ENCODE measurements at places on chromosomes 11 and 22.

DNA sequence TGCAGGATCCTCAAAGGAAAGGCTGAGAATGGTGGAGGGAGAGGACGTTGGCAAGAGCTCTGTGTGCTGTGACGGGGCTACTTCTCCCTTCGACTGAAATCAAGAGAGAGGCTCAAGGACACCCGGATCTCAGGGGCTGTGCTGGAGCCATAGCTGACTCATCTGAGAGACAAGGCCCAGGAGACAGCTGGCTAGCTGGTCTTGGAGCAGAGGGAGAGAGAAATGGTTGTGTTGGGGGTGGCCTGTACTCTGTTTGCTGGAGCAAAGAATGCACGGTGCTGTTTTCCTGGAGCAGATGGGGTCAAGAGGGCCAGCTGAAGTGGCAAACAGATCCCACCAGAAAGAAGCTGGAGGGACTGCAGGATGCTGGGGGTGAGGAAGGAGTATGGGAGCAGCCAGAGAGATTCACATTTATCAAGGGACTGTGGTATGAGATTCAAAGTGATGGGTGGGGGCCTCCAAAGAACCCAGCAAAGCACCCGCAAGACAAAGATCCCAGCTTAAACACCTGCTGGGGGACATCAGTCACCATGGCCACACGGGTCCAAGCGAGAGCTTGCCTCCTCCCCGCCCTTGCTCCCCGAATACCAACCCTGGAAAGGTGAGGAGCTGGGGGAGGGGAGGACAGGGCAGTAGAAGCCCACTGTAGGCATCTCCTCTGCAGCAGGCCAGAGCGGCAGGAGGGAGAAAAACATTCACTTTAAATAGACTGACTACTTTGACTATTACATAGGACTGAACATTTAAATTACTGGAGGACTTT, 40.8 kb downstream of the MAP6 start:
- DNase-seq, result peak; percentile 78
- peaks cover 20% of the 10 kb centered on the region for H3K27me3 ChIP-seq
- H3K4me3 ChIP-seq, result no peak overlapping the region
- no peak overlapping the region for H3K27ac ChIP-seq
- peaks cover 12% of the 10 kb centered on the region for H3K4me1 ChIP-seq

- DNase-seq, result no peak
- H3K27me3 ChIP-seq, result no peaks in the 10 kb centered on the region
- no peak overlapping the region for H3K4me3 ChIP-seq
- peaks cover 1% of the 10 kb centered on the region for H3K4me1 ChIP-seq
- H3K27ac ChIP-seq, result no peak overlapping the region
- H3K36me3 ChIP-seq, result peaks cover 62% of the 10 kb centered on the region
These were observed 2.9 kb downstream of the THYN1 start for GRCh38 chr11:134250246-134250645.

GRCh38 chr22:27719535-27720227, 81.9 kb downstream of the MN1 start:
- no peak overlapping the region for H3K4me3 ChIP-seq
- no peak overlapping the region for H3K27ac ChIP-seq
- H3K36me3 ChIP-seq, result no peaks in the 10 kb centered on the region
- peak; percentile 29 for DNase-seq

DNA sequence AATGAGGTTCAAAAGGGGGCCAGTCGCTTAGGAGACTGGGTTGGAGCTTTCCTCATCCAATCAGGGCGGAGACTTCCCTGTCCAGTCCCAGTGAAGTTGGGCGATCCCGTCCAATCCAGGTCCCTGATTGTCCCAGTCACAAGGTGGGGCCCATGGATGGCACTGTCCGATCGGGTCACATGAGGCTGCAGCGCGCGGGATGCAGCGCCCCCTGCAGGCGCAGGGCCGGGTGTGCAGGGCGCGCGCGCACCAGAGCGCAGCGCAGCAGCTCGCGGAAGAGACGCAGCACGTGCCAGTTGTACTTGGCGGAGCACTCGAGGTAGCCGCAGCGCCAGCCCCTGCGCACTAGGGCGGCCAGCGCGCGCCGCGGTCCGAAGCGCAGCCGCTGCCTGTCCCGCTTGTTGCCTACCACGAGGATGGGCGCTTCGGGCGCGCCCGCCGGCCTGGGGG, 2.3 kb downstream of the RASL10A start:
- H3K27me3 ChIP-seq, result peaks cover 45% of the 10 kb centered on the region
- H3K4me1 ChIP-seq, result peaks cover 51% of the 10 kb centered on the region

DNA sequence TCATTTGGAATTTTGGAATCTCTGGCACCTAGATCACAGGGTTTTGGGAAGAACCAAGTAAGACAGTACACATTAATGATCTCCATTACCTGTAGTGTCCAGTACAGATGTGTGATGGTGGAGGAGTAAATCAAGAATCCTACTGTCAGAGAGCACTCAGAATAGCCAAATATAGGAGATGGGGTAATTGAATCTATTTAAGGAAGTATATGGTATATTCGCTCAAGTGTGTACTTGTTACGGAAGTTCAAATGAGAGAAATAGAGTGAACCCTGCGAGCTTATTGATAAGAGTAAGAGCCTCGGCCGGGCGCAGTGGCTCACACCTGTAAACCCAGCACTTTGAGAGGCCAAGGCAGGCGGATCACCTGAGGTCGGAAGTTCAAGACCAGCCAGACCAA, 2.2 kb downstream of the SPCS2 start:
- H3K27ac ChIP-seq, result no peak overlapping the region
- H3K36me3 ChIP-seq, result peaks cover 34% of the 10 kb centered on the region
- H3K4me1 ChIP-seq, result peaks cover 5% of the 10 kb centered on the region
- no peaks in the 10 kb centered on the region for H3K27me3 ChIP-seq

DNA sequence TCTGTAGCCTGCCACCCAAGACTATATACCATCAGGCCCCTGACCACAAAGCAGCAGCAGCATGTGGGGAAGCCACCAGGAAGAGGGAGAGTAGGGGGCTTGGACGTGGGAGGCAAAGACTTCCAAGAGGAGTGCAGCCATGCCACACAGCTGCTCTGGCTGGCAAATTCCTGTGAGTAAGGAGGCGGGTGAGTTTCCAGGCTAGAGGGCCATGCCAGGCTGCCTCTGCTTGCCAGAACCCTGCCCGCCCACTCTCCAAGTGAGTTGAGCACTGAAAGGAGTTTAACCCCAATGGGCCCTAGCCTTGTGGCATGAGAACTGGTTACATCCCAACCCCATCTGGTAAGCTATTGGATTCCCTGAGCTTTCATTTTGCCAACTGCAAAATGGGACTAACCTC, 4.7 kb upstream of the DGAT2 start:
- H3K36me3 ChIP-seq, result no peaks in the 10 kb centered on the region
- no peak overlapping the region for H3K4me3 ChIP-seq
- H3K27me3 ChIP-seq, result no peaks in the 10 kb centered on the region
- DNase-seq, result no peak

DNA sequence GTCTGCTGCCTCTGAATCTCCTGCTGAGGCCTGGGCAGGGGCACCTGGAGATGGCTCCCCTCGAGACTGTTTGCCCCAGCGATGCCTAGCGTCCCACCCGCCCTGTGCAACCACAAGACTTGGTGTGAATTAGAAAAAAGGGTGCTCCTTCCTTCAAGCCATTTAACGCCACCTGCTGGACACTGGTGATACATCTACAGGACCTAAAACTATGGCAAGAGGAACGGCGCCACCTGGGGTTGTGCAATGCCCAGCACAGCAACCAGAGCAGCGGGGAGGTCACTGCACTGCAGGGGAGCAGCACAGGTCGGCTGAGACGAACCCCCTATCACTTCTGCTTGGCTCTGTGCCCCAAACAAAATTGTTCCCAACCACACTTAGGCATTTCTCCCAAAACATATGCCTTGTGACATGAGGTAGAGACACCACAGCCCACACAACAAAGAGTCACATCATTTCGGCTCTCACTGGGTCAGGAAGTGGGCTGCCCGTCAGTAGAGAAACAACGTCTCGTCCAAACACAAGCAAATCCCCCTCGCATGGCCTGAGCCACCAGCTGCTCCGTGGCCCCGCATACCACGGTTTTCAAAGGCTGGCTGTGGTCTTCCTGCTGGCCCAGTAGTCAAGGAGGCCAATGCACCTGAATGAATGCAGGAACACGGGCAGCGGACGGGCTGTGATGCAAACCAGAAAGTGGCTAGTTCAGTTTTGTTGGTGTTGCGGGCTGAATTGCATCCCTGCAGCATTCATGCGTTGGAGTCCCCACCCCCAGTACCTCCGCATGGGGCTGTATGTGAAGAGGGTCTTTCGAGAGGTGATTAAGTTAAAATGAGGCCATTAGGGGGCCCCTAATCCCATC, 171.9 kb downstream of the SHANK2 start:
- no peaks in the 10 kb centered on the region for H3K27me3 ChIP-seq
- no peaks in the 10 kb centered on the region for H3K36me3 ChIP-seq
- H3K27ac ChIP-seq, result no peak overlapping the region
- peaks cover 2% of the 10 kb centered on the region for H3K4me1 ChIP-seq
- H3K4me3 ChIP-seq, result no peak overlapping the region

DNA sequence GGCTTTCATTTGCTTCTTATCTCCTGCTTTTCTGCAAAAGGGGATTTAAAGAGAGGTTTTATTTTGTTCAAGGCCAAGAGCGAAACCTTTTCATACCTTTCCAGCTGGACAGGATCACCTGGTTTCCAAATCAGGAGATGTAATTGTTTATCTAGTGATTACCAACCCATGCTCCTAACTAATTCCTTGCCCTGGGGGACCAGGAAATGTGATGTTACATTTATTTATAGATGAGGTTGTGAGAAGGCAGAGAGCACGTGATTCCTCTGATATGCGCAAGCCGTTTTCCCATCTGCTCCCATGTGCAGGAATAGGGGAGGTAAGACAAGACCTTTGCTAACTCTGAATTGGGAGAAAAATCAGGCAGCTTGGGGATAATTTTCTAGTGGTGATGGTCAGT, 507.2 kb upstream of the LARGE1 start:
- no peak overlapping the region for H3K4me3 ChIP-seq
- no peak overlapping the region for H3K27ac ChIP-seq
- no peaks in the 10 kb centered on the region for H3K27me3 ChIP-seq

DNA sequence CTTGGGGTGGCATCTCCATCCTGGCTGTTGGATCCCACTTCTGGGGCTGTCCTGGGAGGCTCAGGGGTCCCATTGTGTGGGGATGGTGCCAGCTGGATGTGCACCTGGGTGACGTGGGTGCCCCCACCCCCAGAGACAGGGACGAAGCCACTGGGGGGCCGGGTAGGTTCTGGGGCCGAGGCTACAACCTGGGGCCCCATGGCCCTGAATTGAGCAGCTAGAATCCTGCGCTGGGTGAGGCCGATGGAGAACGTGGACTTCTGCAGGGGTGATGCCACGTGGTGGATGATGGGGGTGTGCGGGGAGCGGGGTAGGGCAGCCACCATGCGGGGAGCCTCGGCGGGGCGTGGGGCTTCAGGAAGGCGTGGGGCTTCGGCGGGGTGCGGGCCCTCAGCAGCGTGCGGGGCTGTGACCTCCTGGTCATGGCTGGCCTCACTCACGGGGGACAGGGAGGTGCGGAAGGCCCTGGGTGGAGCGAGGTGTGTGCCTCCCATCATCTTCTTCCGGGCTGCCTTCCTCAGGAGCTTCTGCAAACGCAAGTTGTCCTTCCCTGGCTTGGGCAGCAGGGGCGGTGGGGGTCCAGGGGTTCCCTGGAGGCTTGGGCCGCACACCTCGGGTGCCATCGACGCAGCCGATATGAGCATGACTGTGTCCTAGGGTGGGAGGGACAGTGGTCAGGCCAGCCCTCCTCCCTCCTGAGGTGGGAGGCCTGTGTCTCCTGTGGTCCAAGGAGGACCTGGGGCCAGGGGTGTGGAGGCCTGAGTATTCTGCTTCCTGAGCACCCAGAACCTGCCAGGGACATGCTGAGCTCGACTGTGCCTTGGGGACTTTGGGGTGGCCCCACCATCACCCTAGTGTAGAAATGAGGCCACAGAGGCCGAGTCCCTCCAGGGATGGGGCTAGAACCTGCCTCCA, 1.5 kb downstream of the PRR33 start:
- DNase-seq, result no peak
- H3K36me3 ChIP-seq, result peaks cover 45% of the 10 kb centered on the region
- H3K27me3 ChIP-seq, result no peaks in the 10 kb centered on the region
- no peaks in the 10 kb centered on the region for H3K4me1 ChIP-seq

DNA sequence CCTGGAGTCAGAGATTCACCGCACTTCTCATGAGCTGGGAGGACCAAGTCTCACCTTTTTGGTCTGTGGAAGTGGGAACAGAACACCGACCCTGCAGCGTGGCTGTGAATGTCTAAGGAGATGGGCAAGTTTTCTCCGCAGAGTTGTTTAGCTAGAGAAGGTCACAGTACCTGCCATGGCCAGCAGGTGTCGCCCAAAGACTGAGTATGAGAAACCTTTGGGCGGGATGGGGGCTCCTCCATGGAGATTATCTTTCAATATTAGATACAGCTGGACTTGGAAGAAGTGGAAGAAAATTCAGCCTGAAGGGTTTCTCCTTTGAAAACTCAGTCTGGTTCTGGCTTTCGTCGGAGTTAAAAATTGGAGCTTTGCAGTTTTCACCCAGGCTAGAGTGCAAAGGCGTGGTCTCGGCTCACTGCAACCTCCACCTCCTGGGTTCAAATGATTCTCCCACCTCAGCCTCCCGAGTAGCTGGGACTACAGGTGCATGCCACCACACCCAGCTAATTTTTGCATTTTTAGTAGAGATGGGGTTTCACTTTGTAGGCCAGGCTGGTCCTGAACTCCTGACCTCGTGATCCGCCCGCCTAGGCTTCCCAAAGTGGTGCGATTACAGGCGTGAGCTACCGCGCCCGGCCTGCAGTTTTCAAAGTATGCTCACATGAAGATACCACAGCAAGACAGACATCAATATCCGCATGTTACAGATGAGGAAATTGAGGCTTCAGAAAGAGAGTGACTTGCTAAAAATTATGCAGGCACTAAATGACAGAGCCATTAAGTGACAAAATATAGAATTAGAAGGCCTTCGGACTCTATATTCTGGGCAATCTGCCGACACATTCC, 10.7 kb upstream of the DSCAML1 start:
- DNase-seq, result peak; percentile 65
- H3K36me3 ChIP-seq, result peaks cover 19% of the 10 kb centered on the region
- peaks cover 14% of the 10 kb centered on the region for H3K4me1 ChIP-seq
- no peak overlapping the region for H3K4me3 ChIP-seq
- H3K27me3 ChIP-seq, result peaks cover 49% of the 10 kb centered on the region

GRCh38 chr11:92770981-92771380, 198.5 kb upstream of the MTNR1B start:
- no peaks in the 10 kb centered on the region for H3K27me3 ChIP-seq
- no peak overlapping the region for H3K4me3 ChIP-seq
- DNase-seq, result no peak
- H3K27ac ChIP-seq, result no peak overlapping the region

- H3K36me3 ChIP-seq, result no peaks in the 10 kb centered on the region
- DNase-seq, result peak; percentile 34
- no peaks in the 10 kb centered on the region for H3K4me1 ChIP-seq
These were observed 13.3 kb upstream of the CYP2R1 start for GRCh38 chr11:14905104-14906033.

GRCh38 chr11:8747173-8747572, 64.6 kb downstream of the RPL27A start:
- H3K27ac ChIP-seq, result no peak overlapping the region
- H3K36me3 ChIP-seq, result peaks cover 6% of the 10 kb centered on the region
- peaks cover 11% of the 10 kb centered on the region for H3K4me1 ChIP-seq

Data from mesenchymal stem cell (in vitro differentiated cells and primary cell).